GM23248 (cell line): ENCODE measurements at places on chromosomes 5 and 9. TPM values are rescaled to one million over a fixed set of nuclear protein-coding genes. Genes with fewer than 3 reads are reported as not detected.

DNA sequence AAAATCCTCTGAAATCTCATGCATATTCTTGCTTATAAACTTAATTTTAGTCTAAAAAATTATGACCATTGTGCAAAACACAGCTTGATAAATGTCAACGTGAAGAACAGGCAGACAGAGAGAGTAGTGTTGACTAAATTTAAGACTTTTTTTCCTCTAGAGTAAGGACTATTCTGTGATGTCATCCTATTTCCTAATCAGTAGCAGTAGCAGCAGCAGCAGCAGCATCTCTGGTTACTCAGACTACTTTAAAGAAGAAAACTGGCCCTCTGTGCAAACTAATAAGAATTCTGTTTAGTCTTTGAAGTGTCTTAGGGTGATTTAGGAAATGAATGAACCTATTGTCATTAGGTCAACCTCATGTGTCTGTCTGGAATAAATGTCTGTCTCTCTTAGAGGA, 403.0 kb downstream of the HINT1 start:
- peak; percentile 0 for DNase-seq

DNA sequence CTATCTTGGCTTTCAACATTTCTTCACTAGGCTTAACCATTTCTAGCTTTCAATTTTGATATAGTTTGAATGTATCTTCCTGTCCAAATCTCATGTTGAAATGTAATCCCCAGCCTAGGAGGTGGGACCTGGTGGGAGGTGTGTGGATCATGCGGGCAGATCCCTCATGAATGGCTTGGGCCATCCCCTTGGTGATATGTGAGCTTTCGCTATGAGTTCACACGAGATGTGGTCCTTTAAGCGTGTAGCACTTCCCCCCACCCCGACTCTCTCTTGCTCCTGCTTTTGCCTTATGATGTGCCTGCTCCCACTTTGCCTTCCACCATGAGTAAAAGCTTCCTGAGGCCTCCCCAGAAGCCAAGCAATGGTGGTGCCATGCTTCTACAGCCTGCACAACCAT, 40.6 kb downstream of the PHAX start:
- DNase-seq, result no peak

CDC20B gene
- total RNA-seq, result not detected in 2 replicates

SLC1A3 gene
- 1.8 and 2.5 TPM in 2 replicates for total RNA-seq

SGCD gene
- total RNA-seq, result 67.0 and 69.7 TPM in 2 replicates

DNA sequence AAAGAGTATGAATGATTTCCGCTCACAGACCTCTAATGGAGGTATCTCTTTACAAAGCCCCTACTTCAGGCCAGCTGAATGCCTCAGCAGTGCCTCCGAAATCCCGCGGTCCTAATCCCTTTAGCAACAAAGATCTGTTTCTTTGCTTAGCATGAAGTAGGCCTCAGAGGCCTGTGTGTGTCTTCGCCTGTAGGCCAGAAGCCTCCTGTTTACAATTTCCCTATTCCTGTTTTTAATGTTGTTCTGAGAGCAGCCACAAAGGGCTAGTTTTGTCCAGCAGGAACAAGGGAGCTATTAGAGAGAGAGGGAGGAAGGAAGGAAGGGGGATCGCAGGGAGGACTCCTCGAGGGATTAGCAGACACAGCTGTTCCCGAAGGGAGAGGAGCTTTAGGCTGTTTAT, 166.4 kb upstream of the SPRY4 start:
- DNase-seq, result no peak

MZB1 gene
- not detected in 2 replicates for total RNA-seq

SLC6A19 gene
- total RNA-seq, result not detected in 2 replicates

GRCh38 chr9:120040896-120041295, 539.1 kb downstream of the CDK5RAP2 start:
- DNase-seq, result no peak

FREM1 gene
- total RNA-seq, result 0.11 and 0.51 TPM in 2 replicates

- DNase-seq, result no peak
Measured at GRCh38 chr9:134225186-134225585, 60.8 kb upstream of the RNU6ATAC start.

- no peak for DNase-seq
Measured at GRCh38 chr9:7707934-7708333, 91.6 kb downstream of the DMAC1 start.

- DNase-seq, result no peak
Measured at GRCh38 chr5:7073666-7074065, 322.3 kb upstream of the ADCY2 start.

- DNase-seq, result no peak
Measured at GRCh38 chr9:69454321-69454720, 129.3 kb downstream of the ENTREP1 start.

DNA sequence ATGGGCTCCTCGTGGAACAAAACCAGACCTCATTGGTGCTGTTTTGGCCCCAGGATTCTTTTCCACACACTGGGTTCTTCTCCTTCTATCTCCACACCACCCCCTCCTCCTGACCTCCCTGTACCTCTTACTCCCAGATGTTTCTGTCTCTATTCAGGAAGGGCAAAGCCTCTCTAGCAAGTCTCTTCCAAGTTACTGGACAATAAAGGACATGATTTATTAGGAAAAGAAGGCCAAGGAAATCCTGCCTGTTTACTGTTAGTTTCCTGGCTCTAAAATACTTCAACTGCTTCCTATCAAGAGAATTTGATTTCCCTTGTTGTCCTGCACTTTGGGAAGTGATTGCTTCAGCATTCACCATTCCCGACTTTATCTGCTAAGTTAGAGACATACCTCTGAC, 262.0 kb downstream of the SAXO1 start:
- DNase-seq, result no peak

- DNase-seq, result no peak
Measured at GRCh38 chr5:179292202-179292601, 53.1 kb downstream of the ADAMTS2 start.

DNA sequence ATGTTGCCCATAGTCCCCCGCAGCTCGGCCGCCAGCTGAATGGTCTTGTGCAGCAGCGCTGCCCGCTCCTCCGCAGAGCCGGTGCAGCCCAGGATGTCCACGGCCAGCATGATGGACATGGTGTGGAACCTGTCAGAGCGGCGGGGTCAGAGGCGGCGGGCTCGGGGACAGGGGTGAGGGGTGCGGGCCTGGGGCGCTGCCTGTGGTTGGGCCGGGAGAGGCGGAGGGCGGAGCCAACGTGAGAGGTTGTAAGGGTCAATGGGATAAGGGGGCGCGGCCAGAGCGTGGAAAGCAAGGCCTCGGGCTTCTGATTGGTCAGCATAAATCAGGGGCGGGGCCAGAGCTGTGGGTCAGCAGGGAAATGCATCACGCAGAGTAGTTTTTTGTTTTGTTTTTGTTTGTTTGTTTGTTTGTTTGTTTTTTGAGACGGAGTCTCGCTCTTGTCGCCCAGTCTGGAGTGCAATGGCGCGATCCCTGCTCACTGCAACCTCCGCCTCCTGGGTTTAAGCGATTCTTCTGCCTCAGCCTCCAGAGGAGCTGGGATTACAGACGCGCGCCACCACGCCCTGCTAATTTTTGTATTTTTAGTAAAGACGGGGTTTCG, 6.8 kb upstream of the TOR2A start:
- peak; percentile 54 for DNase-seq

DNA sequence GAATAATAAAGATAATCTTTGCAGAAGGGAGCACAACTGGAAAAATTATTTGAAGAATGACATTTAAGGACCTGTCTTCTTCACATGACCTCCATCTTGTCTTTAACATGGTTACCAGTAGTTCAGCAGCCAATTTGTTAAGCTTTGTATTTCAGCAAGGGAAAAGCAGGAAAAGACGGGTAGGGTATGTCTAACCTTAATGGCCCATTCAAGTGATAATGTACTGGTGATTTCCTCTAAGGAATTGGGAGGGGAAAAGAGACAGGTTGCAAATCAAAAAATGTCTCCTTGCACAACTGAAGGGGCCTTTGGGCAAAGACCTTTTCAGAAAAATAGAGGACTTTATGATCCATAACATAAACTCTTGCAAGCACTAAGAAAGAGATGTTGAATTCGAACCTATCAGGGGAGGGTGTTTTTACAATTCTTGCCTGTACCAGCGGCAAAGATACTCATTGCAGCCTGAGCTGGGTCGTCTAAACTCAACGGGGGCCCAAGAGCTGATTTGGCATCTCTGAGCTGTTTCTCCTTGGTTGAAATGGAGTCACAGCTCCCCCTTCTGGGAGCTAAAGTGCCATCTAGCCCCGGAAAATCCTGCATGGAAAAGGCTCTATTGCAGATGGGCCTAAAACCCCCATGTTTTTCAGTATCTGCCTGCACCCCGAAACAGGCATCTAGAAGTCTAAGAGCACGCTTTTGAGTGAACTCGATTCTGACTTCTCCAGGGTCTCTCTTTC, 3.8 kb downstream of the BRINP1 start:
- peak; percentile 74 for DNase-seq

ARL14EPL gene
- not detected in 2 replicates for total RNA-seq

TPD52L3 gene
- not detected in 2 replicates for total RNA-seq

GRCh38 chr5:112183103-112183711, 235.9 kb downstream of the EPB41L4A start:
- DNase-seq, result peak; percentile 25

DNA sequence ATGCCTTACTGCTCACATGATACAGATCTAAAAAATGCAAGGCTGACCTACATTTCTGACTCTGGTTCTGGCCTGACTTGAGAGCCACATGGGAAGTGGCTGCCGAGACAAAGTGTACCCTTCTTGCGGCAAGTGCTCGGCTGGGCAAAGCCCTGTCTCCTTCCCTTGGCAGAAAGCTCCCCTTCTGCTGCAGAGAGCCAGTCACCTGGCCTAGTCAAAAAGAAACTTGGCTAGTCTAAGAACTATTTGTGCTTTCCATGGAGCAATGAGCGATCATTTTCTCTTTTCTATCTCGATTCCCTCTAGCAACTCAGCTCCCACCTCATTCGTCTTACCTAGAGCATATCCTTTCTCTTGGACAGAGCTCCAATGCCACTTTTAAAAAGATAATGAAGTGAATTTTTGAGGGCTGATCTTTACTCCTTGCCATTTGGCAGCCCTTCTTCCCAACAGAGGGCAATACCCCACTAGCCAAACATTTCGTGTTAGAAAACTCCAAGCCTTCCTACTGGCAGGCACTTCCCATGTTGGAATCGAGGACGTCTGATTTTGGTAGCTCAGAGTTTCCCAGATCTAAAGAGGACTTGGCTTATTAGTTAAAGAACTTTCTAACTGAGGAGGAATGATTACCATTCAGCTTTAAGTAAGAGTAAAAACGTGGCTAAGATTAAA, 108.1 kb upstream of the PRRC1 start:
- DNase-seq, result peak; percentile 49

GRCh38 chr5:162591724-162592123, 524.2 kb downstream of the GABRG2 start:
- no peak for DNase-seq

APBA1 gene
- total RNA-seq, result 4.3 and 11.3 TPM in 2 replicates

MSX2 gene
- 2.4 and 3.0 TPM in 2 replicates for total RNA-seq

DNA sequence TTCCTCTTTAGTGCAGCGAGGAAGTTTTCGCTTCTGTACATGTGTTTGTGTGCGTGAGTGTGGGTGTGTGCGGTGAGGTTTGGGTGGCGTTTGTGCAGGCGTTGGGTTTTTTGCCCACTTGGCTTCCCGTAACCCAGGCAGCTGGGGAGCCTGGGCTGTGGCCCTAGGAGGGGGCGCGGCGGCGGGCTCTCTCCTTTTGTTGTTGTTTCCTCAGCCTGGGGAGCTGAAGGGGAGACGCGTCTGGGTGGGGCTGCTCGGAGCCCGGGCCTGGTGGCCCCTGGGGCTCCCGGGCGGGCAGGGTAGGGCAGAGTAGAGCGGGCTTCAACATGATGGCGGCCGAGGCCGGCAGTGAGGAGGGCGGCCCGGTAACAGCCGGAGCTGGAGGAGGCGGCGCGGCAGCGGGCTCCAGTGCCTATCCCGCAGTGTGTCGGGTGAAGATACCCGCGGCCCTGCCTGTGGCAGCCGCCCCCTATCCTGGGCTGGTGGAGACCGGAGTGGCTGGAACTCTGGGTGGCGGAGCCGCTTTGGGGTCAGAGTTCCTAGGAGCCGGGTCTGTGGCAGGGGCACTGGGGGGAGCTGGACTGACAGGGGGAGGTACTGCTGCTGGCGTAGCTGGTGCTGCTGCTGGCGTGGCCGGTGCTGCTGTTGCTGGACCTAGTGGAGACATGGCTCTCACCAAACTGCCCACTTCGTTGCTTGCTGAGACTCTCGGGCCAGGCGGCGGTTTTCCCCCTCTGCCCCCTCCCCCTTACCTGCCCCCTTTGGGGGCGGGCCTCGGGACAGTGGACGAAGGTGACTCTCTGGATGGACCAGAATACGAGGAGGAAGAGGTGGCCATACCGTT, 665 bp downstream of the RASA1 start:
- DNase-seq, result peak; percentile 83

DNA sequence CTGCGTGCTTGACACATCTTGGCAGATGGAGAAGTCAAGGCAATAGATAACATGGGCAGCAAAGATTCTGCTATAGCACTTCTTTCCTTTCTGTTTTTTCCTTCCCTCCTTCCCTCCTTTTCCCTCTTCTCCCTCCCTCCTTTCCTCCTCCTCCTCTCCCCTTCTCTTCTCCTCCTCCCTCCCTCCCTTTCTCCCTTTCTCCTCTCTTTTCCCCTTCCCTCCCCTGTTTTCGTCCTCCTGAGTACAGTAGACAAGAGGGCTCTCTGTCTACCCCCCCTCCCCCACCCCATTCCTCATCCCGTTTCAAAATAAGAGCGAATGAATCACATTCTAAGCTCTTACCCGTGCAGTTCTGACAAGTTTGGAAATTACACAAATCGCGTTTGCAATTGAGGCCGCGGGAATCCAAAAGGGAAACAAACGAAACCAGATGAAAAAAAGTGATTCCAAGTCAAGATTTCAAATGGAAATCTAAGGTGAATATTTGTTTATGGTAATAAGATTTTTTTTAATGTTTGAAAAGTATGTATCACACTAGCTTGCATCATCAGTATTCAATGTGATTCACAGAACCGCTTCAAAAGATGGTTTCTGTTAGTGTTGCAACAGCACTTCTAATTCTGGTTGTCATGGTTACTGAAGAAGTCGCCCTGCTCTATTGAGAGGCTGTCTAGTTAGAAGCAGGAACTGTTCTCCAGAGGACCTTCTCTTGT, 1.3 kb downstream of the NIM1K start:
- DNase-seq, result peak; percentile 99

DNA sequence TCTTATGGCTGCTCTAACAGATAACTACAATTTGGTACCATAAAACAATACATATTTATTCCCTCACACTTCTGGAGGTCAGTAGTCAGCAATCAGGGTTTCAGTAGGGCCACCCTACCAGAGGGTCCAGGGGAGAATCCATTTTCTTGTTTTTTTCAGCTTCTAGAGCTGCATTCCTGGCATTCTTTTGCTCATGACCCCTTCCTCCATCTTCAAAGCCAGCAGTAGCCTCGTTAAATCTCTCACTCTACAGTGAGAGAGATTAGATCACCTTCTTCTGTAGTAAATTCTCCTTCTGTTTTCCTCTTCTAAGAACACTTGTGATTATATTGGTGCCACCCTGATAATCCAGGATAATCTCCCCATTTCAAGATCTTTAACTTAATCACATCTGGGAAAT, 187.4 kb downstream of the RFK start:
- no peak for DNase-seq

GRCh38 chr5:136853971-136854370, 488.6 kb upstream of the TRPC7 start:
- DNase-seq, result no peak

CDH18 gene
- total RNA-seq, result 0.22 TPM in 1 of 2 replicates, not detected in the other

MEGF10 gene
- total RNA-seq, result not detected in 2 replicates
